CD4-positive, alpha-beta memory T cell (primary cell): ENCODE measurements at places on chromosomes 6 and 20. TPM values are rescaled to one million over a fixed set of nuclear protein-coding genes. Genes with fewer than 3 reads are reported as not detected.

DNA sequence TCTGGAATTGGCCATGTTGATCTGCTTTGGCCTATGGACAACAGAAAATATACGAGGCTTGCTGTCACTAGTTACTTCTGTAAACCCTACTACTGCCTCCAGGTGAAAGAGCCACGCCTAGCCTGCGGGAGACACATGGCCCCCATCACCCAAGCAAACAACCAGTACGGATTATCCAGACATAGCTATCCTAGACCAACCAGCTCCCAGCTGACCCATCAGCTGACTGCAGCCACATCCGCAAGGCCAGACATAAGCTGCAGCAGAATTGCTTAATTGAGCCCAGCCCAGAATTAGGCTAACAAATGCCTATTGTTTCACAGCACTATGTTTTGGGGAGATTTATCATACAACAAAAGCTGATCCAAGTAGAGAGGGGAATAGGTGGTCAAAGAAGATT is 13.5 kb downstream of the REV3L start:
- peaks cover 9% of the 10 kb centered on the region for H3K4me1 ChIP-seq
- H3K4me3 ChIP-seq = no peak overlapping the region
- H3K27me3 ChIP-seq = no peaks in the 10 kb centered on the region
- no peak for DNase-seq
- H3K27ac ChIP-seq = no peak overlapping the region
- H3K36me3 ChIP-seq = no peaks in the 10 kb centered on the region

DNA sequence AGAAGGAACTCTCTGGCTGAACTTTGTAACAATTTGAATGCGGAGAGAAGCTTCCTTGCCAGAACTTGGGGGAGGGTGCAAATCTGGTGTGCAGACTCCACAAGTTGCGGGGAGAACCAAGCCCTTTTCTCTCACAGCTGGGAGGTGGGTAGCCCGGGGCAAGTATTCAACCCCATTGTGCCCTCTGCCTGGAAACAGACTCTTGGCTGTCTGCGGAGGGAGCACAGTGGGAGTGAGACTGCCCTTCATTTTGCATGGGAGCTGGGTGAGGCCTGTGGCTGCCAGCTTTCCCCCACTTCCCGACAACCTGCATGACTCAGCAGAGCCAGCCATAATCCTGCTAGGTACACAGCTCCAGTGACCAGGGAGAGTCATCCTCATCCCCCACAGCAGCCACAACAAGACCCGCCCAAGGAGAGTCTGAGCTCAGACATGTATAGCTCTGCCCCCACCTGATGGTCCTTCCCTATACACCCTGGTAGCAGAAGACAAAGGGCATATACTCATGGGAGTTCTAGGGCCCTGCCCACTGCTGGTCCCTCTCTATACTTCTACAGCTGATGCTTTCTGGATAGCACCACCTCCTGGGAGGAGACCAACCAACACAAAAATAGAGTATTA is 29.4 kb upstream of the TPD52L1 start:
- H3K4me3 ChIP-seq = no peak overlapping the region
- H3K36me3 ChIP-seq = no peaks in the 10 kb centered on the region
- H3K27me3 ChIP-seq = no peaks in the 10 kb centered on the region
- DNase-seq = no peak

DNA sequence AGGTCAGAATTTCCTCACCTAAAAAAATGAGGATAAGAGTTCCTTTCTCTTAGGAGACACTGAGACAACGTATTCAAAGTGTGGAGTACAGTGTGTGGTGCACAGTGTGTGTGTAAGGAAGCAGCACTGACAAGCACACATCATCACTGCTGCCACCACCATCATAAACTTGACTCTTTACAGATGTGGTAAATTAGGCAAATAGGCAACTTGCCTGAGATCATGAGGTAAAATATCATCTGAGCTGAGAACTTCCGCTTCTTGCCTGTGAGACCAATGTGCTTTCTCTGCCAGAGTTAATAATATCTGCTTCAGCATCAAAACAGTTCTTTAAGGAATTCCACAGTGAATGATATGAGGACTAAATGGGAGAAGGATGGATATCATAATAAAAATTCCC is 52.7 kb downstream of the LYRM4 start:
- no peak overlapping the region for H3K4me3 ChIP-seq
- no peak for DNase-seq
- H3K27me3 ChIP-seq = no peaks in the 10 kb centered on the region
- H3K36me3 ChIP-seq = peaks cover under 1% of the 10 kb centered on the region

- no peaks in the 10 kb centered on the region for H3K27me3 ChIP-seq
- H3K36me3 ChIP-seq = no peaks in the 10 kb centered on the region
- H3K27ac ChIP-seq = no peak overlapping the region
- DNase-seq = no peak
Measured at GRCh38 chr6:150937132-150937906, 71.8 kb downstream of the MTHFD1L start.

GRCh38 chr6:36268478-36269275 is 1.2 kb upstream of the PNPLA1 start:
- no peak overlapping the region for H3K27ac ChIP-seq
- no peaks in the 10 kb centered on the region for H3K36me3 ChIP-seq
- H3K4me3 ChIP-seq = no peak overlapping the region
- H3K27me3 ChIP-seq = no peaks in the 10 kb centered on the region
- H3K4me1 ChIP-seq = no peaks in the 10 kb centered on the region
- no peak for DNase-seq

DNA sequence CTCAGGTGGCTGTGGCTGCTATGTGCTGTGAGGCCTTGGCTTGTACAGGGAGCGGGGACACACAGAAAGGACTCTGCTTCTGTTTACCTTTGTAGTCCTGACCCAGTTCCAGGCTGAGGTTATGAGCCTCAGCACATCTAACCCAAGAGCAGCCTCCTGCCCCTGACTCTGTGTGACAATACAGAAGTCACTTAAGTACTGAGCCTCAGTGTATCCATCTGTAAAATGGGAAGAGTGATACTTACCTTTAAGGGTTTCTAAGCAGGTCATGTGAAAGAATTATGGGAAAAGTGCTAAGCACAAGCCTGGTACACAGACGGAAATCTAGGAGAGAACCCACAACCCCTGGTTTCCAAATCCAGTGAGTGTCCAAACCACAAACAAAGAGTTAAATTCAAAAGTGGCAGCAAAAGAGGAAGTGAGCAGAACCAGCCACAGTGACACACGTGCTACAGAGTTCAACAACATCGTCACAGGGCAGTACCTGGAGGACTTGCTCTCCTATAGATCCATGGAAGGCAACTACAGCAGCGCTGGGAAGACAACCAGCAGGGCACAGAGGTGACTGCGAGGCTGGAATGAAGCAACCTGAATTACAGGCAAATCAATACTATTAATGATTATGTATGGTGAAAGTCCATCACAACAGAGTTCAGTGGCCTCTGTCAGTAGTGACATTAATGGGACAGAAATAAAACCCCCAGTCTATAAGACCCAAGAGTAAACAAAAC is 12.5 kb downstream of the TRIM26 start:
- no peak overlapping the region for H3K27ac ChIP-seq
- peaks cover 49% of the 10 kb centered on the region for H3K36me3 ChIP-seq
- H3K4me3 ChIP-seq = no peak overlapping the region
- no peaks in the 10 kb centered on the region for H3K27me3 ChIP-seq
- no peak for DNase-seq

DNA sequence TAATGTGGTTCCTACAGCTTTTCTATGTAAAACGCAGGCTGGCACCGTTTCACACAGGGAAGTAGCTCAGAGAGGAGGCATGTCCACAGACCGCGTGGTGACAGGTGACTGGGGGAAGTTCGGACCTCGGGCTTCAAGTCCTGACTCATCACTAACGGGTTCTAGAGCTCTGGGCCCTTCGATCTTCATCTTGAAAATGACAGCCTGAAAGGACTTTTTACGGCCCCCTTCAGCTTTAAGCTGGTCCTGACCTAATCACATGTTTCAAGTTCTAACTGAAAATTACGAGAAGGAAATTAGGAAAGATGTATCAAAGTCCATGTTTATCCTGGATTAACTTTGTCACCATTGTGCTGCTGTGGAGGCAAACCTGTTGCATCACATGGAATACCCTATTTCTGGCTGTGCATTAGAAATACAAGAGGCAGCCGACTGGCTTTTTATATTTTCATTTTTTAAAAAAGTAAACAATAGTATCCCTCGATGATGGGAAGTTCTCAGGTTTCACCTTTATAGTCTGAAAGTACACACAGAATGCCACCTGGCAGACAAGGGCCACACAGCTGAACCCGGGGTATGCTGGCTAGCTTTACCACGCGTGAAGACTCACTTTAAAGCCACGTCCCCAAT is 2.0 kb downstream of the MAN1A1 start:
- H3K27ac ChIP-seq = peak overlapping the region; percentile 88
- peaks cover 40% of the 10 kb centered on the region for H3K4me1 ChIP-seq
- H3K27me3 ChIP-seq = no peaks in the 10 kb centered on the region
- DNase-seq = peak; percentile 29
- H3K36me3 ChIP-seq = no peaks in the 10 kb centered on the region

DNA sequence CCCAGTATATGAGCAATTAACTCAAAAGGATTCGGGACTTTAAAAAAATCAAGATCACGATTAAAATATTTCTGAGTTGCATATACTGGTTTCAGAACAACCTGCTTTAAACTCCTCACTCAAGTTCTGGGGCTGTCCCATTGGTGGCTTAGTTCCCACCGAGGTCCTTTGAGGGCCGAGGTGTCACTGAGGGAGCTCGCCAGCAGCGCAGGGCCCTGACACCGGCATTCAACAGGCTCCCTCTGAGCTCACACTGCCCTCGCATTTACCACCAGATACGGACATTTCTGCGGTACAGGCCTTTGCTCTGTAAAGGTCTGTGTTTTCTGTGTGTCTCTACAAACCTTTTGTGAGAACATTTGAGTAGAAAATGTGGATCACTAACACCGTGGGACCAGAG is 24.4 kb upstream of the BNIP5 start:
- no peak overlapping the region for H3K27ac ChIP-seq
- peaks cover 7% of the 10 kb centered on the region for H3K4me1 ChIP-seq
- H3K36me3 ChIP-seq = no peaks in the 10 kb centered on the region

DNA sequence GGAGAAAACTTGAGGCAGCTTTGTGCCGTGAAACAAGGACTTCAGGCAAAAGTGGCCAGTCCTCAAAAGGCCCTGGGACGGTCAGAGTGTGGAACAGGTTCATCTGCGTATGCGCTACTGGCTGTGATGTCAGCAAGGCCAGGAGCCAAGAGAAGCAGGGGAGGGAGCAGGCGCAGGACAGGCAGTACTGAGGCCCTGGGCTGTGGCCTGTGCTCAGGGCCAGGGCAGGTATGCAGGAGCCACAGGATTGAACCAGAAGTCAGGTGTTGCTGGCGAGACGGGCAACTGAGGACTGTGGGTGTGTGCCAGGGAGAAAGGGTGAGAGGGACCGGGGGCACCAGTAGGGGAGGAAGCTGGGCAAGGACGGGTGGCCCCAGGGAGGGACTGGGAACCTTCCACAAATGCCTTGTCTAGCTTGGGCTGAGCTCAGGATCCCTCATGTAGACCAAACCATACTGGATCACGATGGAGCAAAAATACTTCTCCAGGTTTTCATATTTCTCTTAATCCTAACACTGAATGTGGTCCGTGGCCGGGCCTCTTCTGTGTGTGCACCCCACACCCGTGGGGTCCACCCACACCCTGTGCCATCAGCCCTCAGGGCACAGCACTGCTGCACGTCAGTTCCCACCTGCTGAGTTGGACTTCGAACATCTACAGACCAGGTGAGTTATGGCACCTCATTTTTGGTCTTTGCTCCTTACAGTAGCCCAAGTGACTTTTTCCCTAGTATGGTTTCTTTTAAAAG is 46.9 kb downstream of the GINS1 start:
- no peaks in the 10 kb centered on the region for H3K36me3 ChIP-seq
- H3K4me1 ChIP-seq = no peaks in the 10 kb centered on the region
- DNase-seq = no peak
- no peaks in the 10 kb centered on the region for H3K27me3 ChIP-seq
- no peak overlapping the region for H3K27ac ChIP-seq

- no peak overlapping the region for H3K4me3 ChIP-seq
- H3K27me3 ChIP-seq = no peaks in the 10 kb centered on the region
- peaks cover 13% of the 10 kb centered on the region for H3K4me1 ChIP-seq
- no peak overlapping the region for H3K27ac ChIP-seq
- no peak for DNase-seq
- H3K36me3 ChIP-seq = no peaks in the 10 kb centered on the region
Measured at GRCh38 chr6:69584913-69585729, 211.7 kb downstream of the LMBRD1 start.

- H3K4me3 ChIP-seq = no peak overlapping the region
- no peaks in the 10 kb centered on the region for H3K27me3 ChIP-seq
- H3K27ac ChIP-seq = peak overlapping the region; percentile 22
- DNase-seq = no peak
Measured at GRCh38 chr20:62641321-62642050, 817 bp upstream of the SLCO4A1 start.

DNA sequence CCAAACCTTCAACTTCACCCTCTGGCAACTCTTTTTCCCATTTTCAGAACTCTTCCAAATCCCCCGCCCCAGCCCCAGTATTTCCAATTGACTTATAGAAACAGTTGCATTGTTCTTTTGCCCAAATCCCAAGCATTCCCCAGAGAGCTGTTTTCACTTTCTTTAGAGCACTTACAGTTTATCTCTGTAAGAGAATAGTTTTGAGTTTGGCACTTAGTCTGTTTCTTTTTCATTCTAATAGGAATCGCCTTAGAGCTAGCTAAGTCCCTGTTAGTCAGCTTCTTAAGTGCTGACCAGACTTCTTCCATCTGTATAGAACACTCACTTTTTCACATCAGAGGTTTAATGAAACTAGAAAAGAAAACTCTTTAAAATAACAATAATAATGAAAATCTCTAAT is 374.2 kb upstream of the FLRT3 start:
- no peaks in the 10 kb centered on the region for H3K36me3 ChIP-seq
- no peak overlapping the region for H3K4me3 ChIP-seq
- no peak overlapping the region for H3K27ac ChIP-seq
- no peaks in the 10 kb centered on the region for H3K4me1 ChIP-seq
- no peaks in the 10 kb centered on the region for H3K27me3 ChIP-seq

DNA sequence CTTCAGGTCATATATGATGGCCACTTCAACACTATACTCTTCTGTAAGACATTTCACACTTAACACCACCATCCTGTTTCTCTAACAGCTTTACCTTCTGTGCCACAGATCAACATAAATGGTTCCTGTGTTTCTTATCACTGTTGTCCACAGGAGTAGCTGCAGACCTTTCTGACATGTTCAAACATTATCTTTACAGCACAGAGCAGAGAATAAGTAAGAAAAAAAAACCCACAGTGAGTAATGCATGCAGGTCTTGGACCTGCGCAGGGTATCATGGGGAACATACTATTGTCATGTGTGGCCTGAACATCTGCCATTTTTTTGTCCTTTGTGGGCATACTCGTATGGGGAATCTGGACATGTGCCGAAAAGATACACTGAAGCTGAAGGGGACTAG is 161.9 kb downstream of the KIF16B start:
- no peaks in the 10 kb centered on the region for H3K27me3 ChIP-seq
- H3K4me1 ChIP-seq = no peaks in the 10 kb centered on the region
- no peak for DNase-seq
- H3K4me3 ChIP-seq = no peak overlapping the region
- no peak overlapping the region for H3K27ac ChIP-seq
- H3K36me3 ChIP-seq = no peaks in the 10 kb centered on the region

Gene CYP39A1
- total RNA-seq = not detected
